Cardiac septum (tissue), 1 donor: ENCODE measurements at places on chromosomes 12 and 14. TPM values are rescaled to one million over a fixed set of nuclear protein-coding genes. Genes with fewer than 3 reads are reported as not detected.

DNA sequence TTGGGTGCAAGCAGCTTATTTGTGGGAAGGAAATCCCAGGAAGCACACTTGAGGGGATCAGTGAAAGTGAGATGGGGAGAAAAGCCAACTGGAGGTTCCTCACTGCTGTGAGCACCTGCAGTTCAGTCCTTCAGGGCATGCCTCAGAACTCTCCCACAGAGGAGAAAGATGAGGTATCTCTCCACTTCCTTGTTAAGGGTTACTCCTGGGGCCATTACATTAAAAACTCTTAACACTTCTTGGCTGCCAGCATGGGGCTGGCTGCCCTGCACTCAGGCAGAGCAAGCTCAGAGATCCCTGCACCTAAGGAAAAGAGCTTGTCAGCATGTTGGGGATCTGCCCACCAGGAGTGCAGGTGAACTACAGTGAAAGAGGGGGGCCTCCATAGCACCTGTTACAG lies 28.8 kb downstream of the FERMT2 start:
- DNase-seq: no peak

DNA sequence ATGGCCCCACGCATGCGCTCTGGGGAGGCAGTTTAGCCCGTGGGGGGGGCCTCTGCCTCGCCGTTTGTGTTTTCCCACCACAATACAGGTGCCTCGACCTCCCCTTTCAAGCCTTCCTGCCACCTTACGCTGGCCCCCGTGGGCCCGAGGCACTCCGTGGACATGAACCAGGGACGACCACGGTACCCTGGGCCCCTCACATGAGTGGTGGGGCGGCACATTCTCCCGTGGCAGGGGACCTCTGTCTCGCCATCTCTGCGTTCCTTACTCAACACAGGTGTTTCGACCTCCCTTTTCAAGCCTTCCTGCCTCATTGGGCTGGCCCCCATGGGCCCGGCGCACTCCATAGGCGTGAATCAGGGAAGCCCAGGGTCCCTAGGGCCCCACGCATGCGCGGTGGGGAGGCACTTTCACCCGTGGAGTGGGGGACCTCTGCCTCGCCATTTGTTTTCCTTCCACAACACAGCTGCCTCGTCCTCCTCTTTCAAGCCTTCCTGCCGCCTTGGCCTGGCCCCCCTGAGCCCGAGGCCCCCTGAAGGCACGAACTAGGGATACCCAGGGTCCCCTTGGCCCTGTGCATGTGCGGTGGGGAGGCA lies 339.5 kb downstream of the ALG10 start:
- DNase-seq: no peak

DNA sequence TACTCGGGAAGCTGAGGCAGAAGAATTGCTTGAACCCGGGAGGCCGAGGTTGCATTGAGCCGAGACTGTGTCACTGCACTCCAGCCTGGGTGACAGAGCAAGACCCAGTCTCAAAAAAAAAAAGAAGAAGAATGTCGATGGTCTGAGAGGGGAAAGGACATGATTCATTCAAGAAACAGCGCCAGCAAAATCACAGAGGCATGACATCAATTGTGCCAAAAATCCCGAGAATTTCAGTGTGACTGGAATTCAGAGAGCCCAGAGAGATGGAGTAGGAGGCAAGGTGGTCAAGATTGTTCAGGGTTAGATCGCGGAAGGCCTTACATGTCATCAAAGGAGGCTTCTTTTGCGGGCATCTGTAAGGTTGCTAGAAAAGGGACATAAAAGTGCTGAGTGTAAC lies 483.3 kb downstream of the VRK1 start:
- no peak for DNase-seq

DNA sequence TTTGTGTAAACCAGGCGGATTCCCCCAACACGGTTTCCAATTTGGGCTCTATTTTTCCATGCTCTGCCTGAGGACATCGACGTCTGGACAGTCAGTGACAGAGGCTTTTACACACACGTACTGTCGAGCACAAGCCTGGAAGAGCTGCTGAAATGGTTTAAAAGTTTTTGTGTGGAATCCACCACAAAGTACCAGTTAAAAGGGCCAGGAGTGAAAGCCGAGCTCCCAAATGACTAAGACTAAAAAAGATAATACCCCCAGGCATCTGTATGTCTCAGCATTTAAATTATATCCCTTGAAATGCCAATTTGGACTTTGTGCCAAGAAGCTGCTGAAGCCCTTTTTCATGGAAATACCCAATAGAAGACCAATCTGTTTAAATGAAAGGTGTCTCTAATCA lies 173.2 kb downstream of the EGLN3 start:
- no peak for DNase-seq

DNA sequence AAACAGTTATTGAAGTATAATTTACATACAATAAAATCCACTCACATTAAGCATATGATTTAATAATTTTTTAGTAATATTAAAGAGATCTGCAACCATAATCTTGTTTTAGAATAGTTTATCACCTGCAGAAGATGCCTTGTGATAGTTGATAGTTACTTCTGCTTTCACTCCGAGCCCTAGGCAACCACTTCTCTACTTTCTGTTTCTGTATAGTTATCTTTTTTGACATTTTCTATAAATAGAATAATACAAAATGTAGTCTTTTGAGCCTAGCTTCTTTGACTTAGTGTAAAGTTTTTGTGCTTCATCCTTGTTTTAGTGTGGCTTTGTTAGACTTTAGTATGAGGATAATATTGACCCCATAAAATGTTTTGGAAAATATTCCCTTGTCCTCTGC lies 111.0 kb downstream of the MNAT1 start:
- no peak for DNase-seq

- DNase-seq: no peak
Observed at GRCh38 chr12:93109551-93110203, 180.6 kb upstream of the EEA1 start.

DNA sequence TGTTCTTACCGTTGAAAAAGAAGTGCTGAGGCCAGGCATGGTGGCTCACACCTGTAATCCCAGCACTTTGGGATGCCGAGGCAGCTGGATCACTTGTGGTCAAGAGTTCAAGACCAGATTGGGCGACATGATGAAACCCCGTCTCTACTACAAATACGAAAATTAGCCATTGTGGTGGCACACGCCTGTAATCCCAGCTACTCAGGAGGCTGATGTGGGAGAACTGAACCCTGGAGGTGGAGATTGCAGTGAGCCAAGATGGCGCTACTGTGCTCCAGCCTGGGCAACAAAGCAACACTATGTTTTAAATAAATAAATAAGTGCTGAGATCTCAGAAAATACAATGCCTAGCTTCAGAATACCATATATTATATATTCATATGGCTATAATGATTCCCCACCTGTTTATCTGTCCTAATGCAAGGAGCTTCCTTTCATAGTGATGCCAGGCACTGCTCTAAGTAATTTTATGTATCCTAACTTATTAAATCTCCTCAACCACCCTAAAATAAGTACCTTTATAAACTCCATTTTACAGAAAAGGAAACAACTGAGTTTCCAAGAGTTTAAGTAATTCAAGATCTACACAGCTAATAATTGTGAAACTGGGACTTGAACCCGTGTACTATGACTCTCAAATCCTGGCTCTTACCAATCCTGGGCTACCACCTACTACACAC lies 7.3 kb downstream of the PHLDA1 start:
- no peak for DNase-seq

GRCh38 chr12:122917507-122918121 lies 21.7 kb upstream of the VPS37B start:
- DNase-seq: no peak

DNA sequence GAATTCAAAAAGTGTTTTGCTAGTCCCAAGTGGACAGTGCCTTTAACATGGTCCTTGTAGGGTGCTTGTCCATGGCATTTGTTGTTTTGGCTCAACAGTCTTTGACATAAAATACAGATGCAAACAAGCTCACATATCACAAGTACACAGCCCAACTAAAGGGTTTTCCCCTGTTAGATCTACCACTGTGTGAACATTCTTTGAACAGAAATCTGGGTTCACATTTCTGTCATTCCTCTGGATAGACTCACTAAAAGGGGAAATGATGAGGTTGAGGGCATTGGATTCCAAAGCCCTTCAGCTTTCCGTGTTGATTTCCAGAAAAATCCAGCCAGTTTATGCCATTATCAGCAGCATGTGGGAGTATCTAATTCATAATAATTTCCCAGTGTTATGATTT lies 54.1 kb downstream of the EP400 start:
- no peak for DNase-seq

DNA sequence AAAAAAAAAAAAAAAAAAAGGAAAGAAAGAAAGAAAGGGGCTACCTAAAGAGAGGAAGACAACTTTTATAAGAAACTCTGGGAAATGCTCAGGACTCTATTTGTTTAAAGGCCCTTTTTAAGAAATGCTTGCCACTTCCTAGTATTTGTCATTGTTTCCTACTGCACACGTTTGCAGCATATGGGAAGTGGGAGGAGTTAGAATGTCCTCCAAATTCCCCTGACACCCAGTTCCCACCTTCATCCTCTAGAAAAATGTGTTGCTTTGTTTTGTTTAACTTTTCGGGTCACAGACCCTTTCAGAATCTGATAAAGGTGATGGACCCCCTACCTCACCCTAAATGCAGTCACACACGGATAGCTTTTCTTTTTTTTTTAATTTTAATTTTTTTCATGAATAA lies 40.8 kb downstream of the NINJ2 start:
- no peak for DNase-seq

GRCh38 chr12:65935906-65936901 lies 111.9 kb downstream of the HMGA2 start:
- DNase-seq: no peak

DNA sequence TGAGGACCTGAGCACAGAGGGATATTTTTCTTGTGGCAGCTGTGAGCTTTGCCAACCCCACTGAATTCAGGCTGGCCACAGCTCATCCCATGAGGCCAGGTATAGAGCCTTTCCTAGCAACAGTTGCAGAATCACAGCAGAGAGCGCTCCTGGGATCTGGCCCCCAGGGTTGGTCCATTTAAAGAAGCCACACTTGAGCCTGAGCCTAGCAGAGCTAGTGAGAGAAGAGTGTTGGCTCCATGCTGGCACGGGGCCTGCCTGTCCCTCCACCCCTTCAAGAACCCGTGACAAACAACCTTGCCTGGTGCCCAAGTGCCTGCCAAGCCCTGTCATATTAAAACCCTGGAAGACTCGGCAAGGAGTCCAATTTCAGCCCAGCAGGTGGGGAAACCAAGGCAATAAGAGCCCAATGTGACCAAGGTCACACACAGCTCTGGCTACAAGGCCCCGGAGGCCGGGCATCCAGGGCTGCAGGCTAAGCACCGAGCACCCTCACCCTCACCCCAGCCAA lies 91.6 kb downstream of the LRRC74A start:
- DNase-seq: no peak

DNA sequence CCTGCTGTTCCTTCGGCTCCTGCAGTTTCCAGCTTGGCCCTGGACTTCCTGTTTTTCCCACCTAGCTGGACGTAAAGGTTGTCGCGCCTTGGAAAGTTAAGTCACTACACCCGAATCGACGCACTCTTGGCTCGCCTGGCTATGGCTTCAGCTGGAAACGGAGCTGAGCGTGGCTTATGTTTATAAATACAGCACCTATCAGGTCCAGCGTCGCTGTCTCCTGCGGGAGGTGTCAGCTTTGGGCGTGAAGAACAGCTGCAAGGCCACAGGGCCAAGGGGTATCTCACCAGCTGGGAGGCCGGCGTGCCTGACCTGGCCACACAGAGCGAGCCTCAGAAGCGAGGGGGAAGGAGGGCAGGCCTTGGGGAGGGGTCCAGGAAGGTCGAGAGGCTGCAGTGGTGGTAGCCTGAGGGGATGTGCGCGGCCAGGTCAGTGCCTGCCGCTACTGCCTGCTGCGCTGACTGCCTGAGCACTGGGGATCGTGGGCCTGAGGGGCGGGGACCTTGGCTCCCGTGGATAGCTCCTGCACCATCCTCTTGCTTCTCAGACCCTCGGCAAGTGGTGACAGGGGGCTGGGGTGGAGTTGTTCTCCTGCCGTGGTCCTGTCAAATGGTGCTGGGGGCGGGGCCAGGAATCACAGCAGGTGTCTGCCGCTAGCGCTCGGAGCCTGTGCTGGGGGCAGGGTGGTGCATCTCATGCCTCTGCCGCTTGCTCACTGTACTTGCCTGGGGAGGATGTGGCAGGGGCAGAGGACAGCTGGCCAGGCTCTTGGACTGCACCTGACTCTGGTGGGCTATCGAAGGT lies 12.5 kb downstream of the PACS2 start:
- DNase-seq: no peak

GRCh38 chr12:131371401-131372170 lies 339.3 kb upstream of the SFSWAP start:
- DNase-seq: peak; percentile 46

DNA sequence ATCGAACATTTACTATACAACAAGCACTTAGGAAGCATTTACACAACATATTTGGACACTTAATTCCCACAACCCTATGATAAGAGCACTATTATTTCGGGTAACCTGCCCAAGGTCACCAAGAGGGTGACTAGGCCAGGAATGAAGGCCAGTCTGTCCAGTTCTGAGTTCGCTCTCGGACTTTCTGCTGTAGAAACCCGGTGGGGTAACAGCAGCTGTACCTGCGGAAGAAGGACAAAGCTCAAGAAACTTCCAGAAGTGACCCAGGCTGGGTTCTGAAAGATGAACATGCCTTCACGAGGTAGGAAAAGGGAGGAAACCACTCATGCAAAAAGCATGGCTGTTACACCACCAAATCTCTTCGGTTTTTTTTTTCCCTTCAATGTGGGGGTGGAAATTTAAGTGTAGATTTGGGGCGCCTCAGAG lies 10.8 kb downstream of the PLA2G1B start:
- DNase-seq: no peak

GRCh38 chr14:102544046-102544746 lies 34.6 kb upstream of the ANKRD9 start:
- DNase-seq: no peak

DNA sequence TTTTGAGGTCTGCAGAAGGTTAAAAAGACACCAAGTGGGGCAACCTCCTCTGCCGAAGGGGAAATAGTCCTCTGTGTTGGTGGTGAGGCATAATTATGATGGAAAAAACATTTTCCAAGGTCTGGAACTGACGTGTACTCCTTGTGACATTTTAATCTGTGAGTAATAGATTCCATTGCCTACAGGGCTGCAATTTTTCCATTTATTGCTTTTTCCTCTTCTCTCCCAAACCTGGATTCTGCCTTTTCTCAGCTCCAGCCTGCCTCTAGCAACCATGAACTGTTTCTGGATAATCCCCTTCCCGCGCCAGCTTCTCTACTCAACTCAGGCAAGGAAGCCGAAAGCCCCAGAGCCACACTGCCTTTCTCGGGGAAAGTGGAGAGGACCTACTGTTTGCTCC lies 230.1 kb upstream of the PLXNC1 start:
- DNase-seq: no peak

GRCh38 chr12:92921877-92922276 lies 7.2 kb downstream of the EEA1 start:
- no peak for DNase-seq

The TMTC3 gene
- total RNA-seq: 12.2 TPM

The KRT81 gene
- total RNA-seq: not detected

The RAD51AP1 gene
- total RNA-seq: 1.6 TPM

The COQ5 gene
- total RNA-seq: 31.8 TPM

The KRT72 gene
- not detected for total RNA-seq

The PLEKHG7 gene
- not detected for total RNA-seq

The IL26 gene
- not detected for total RNA-seq

The SLC6A15 gene
- not detected for total RNA-seq

The GCH1 gene
- total RNA-seq: 2.6 TPM
